Stimulated activated CD4-positive, alpha-beta T cell treated with anti-CD3 and anti-CD28 coated beads, Interleukin-1b, Interleukin-23, amount 100 ng/mL, for 1 hour (primary cell): ENCODE measurements at places on chromosomes 4 and X.

DNA sequence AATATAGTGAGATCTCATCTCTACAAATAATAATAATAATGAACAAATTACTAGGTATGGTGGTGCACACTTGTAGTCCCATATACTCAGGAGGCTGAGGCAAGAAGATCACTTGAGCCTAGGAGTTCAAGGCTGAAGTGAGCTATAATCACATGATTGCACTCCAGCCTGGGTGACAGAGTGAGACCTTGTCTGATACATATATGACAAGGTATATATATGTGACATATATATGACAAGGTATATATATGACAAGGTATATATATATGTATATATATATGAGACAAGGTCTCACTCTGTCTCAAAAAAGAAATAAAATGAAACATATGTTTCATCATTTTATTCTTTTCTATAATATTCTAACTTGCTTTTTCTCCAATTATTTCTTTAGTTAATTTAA lies 278.1 kb upstream of the TET2 start:
- no peak for DNase-seq

DNA sequence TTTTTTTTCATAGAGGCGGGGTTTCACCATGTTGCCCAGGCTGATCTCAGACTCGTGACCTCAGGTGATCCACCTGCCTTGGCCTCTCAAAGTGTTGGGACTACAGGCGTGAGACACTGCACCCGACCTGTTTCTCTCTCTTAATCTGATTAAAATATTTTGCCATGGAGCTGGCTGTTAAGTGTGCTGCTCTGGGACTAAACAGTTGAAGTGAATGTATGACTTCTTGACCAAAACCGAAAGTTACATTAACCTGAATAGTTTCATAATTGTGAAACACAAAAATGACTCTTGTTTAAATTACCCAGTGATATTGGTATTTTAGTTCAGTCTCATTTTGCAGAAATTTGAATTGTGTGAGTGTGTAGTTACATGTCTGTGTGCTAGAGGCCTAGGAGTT lies 2548.6 kb downstream of the PCDH7 start:
- DNase-seq: no peak

GRCh38 chr4:151325111-151325948 lies at the start of gene SH3D19:
Gene SH3D19 (minus strand): TSS chr4:151325605. CDS start chr4:151325352, 253 bp downstream.
- no peak for DNase-seq

- DNase-seq: no peak
Measured at GRCh38 chr4:6404611-6405396, 67.6 kb downstream of the PPP2R2C start.

GRCh38 chrX:44828008-44828605 lies 15.7 kb upstream of the DUSP21 start:
- no peak for DNase-seq

DNA sequence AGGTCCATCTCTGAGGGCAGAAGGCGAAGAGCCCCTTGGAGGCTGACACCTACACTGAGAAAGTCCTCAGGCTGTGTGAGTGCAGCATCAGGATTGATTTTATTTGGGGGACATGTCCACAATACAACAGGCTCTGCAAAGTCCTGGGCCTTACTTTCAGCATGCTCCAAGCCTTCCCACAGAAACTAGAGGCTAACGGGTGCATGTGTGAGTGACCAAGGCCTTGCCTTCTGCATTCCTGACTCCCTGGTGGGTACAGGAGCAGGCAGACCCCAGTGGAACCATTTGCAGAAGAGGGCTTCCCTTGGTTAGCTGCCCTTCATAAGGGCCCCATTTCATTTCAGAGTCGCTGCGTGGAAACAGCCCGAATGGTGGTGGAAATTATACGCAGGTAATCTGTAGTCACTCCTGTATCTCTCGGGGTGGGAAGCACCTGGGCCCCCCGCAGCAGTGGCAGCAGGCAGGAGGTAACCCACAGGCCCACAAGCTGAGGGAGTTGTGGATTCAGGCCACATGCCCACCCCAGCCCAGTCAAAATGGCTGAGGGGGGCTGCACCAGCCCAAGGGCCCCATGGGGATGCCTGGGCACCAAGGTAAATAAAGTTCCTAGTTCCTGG lies 37.7 kb downstream of the NSG1 start:
- DNase-seq: no peak

DNA sequence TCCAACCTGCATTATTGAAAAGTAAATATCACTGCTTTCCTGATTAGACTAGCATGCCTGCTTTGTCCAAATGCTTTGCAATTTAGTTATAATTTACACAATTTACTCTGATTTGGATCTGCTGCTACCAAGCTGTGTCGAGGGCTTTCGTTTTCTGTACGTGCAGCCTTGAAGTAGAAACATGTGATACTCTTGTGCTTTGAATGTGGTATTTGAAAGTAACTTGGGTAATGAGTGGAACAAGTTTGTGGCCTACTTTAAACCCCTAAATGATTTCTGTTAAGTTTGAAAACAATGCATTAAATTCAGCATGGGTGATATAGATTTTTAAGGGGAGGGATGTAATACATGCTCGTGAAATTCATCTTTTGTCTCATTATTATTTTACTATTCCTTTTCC lies 240.7 kb downstream of the IQCM start:
- no peak for DNase-seq

DNA sequence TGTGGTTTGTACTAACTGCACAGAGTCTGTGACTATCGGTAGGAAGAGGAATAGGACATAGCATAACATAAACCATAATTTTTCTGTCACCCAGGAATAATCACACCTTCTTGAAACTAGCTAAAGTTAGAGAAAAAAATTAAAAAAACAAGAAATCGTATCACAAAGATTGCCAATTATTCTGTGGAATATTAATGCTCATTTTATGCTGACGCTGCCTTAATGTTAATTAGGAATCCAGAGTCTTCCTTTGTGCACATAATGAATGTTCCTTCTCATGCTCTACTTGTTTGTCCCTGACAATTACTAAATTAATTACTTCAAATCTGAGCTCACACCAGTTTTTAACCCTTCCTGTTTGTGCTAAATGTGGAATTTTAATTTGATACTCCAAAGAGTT lies 772.7 kb upstream of the EPHA5 start:
- no peak for DNase-seq

GRCh38 chr4:86961116-86961515 lies 26.3 kb downstream of the AFF1 start:
- no peak for DNase-seq

DNA sequence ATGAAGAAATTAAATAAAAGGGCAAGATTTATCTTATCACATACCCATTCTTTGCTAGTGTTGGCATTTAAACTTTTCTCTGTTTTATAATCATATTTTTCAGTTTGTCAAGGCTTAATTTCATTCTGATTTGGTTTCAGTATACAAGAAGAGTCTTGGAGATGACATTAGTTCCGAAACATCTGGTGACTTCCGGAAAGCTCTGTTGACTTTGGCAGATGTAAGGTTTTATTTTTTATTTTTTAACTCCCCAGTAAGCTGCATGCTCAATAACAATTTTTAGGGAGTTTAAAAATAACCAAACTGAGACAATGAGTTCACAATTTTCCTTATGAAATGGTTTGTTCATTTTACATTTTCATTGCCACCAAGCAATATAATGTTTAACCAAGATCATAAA lies 39.8 kb downstream of the ANXA3 start:
- DNase-seq: no peak

DNA sequence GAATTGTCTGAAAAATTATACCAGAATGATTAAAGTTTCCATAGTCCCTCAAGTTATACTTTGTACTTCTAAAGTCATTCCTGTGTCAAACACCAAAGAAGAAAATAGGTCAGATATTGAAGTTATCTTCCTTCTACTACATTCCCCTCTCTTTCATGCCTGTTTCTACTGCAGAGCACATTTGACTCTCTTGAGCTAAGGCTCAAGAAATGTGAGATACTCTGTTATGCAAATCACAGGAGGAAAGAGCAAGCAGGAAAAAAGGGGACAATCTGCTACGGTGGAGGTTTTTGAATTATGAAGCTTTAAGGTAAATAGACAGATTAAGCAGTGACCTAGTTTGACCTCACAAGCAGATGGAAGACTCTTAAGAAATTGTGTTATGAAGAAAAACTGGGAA lies 198.9 kb upstream of the LDB2 start:
- DNase-seq: no peak

GRCh38 chr4:152591396-152591795 lies 55.5 kb upstream of the FBXW7 start:
- no peak for DNase-seq

DNA sequence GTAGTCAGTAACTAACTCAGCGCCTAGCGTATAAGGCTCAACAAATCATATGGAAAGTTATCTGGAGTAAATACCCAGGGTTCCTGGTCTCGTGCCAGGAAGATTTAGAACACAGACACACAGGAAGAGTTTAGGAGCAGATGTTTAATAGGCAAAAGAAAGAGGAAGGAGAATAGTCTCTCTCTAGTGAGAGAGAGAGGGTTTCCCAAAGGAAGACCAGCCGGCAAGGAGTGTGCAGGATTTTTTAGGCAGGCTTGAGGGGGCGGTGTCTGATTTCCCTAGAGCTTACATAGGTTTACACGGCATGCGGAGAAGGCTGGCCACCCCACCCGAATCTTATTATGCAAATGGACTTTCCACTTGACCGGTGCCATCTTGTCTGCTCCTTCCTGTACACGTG lies 284.0 kb upstream of the FRG1 start:
- no peak for DNase-seq

- DNase-seq: no peak
Measured at GRCh38 chrX:121755541-121755940, 708.1 kb downstream of the GLUD2 start.

GRCh38 chr4:36325499-36325898 lies 44.1 kb downstream of the DTHD1 start:
- DNase-seq: no peak

DNA sequence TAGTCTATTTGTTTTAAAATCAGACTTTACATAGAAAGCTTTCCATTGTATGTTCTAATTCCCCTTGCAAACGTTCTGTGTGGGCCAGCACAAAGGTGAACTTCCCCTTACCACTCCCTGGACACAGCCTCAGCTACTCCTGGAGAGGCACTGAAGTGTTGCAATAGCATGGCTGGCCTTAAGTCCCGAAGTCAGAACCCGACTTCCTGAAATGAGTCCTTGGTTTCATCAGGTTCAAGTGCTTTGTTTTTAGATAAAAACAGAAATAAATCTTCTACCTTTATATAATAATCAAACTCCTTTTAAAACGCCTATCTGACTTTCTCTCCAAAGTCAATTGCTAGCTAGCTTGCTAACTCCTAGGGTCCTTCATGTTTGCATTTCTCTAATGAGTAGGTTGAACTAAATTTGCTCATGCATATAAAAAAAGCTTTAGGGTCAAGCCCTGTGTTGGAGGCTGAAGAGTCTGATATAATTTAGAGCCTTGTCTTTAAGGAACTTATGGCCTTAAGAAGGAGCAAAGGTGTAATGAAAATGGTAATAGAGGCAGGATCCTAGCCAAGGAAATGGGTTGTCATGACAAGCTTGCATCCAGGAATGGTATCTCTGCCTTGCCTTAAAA lies 9.0 kb downstream of the BMP3 start:
- DNase-seq: no peak

GRCh38 chrX:3712051-3712869 lies 1.2 kb downstream of the PRKX start:
- DNase-seq: no peak

DNA sequence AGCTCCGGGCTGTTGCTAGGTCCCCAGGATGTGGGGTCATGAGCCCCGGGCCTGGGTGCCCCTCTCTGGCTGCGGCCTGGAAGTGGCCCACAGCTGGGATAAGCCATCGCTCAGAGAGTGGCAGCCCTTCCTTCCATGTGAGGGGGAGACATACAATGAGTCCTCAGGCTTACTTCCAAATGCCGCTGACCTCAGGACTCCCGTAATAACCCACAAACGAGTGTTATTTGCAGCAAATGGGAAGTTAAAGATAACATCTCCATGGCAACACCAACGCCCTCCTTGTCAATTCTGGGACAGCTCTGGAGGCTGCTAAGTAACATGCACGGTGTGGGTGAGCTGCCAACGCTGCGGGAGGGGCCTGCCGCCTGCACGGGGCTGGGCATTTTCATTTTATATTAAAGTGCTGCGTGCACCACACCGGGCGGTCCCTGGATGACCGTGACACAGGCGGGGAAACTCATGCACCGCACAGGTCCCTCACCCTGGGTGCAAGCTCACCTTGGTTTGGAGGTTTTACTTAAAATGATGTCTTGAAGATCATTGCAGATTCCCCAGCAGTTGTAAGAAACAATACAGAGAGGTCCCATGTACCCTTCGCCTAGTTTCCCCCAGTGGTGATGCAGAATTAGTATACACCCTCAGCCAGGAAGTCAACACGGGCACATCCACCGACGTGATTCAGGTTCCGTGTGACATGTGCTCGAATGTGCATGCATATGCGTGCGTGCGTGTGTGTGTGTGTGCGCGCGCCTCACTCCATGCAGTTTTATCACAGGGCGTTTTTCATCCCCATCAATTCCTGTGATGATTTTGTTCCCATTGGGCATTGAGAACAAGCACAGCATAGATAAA lies 79.4 kb downstream of the ABLIM2 start:
- DNase-seq: no peak

- no peak for DNase-seq
Measured at GRCh38 chrX:23805389-23805788, 22.4 kb downstream of the SAT1 start.

- DNase-seq: no peak
Measured at GRCh38 chr4:182385897-182386296, 142.7 kb downstream of the TENM3 start.

- DNase-seq: no peak
Measured at GRCh38 chr4:37480509-37480908, 205.7 kb downstream of the RELL1 start.

DNA sequence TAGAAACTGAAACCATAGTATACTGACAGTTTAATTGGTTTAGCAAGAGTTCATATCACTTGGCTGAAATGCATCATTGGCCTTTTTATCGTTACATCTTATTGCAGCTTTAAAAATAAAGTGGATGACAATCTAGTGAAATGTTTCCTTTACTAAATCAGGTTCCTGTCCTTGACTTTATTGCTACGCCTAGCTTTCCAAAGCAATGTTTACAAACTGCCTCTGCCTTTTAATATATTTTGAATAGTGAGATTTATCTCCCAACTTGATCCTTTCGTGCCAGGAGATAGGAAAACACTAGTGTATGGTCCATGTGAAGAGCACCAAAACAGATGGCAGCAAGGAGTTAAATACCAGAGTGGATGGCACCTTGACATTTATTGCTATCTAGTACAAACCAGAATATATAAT lies 67.0 kb downstream of the GPC3 start:
- no peak for DNase-seq

- no peak for DNase-seq
Measured at GRCh38 chr4:56737666-56738065, 56.6 kb upstream of the HOPX start.

GRCh38 chrX:18582910-18583493 lies 88.9 kb downstream of the RS1 start:
- DNase-seq: no peak

DNA sequence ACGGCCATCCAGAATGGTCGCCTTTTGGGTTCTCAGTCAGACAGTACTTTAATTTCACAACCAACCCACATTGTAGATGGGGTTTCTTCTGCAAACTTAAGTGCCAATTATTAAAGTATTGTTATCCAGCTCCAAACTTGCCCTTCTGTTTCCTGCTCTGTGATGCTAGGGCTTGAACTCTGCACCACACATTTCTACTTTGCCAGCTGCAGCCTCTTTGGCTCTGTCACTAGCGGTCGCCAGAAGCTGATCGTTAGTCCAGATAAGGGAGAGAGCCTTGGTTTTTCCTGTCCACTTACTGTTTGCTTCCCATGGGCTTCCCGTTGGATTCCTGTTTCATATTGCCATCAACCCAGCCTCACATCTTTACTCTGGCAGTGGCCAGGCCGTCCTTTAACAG lies 196.6 kb downstream of the ASB9 start:
- no peak for DNase-seq

- DNase-seq: no peak
Measured at GRCh38 chr4:57360681-57361080, 250.5 kb upstream of the IGFBP7 start.

- no peak for DNase-seq
Measured at GRCh38 chrX:137431693-137432488, 134.0 kb upstream of the ZIC3 start.
